RCC 7860 (cell line): ENCODE measurements at places on chromosomes 5 and 9.

DNA sequence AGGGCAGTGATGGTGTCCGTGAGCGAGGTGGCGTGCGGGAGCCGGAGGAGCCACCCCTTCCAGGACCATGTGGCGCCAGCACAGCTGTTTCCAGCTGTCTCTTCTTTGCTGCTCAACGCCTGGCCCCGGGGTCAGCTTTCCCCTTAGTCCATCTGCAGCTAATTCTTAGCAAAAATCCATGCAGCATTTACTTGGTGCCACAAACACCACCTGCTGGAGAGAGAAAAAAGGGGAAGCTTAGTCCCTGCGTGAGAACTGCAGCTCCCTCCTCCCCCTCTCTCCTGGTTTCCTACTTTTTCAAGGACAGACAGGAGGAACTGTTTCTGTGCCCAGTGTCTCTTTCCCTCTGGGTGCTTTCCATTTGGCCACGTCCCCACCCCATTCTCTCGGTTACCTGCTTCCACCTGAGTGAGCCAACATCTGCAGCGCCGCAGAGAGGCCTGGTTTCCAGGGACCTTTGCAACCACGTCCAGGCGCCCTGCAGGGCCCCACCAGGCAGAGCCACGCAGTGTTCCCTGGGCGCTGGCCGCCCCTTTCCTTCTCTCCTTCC lies 3.4 kb downstream of the SLC6A19 start:
- DNase-seq: no peak

- no peak for DNase-seq
These were observed 25.0 kb downstream of the NDFIP1 start for GRCh38 chr5:142133330-142134206.

DNA sequence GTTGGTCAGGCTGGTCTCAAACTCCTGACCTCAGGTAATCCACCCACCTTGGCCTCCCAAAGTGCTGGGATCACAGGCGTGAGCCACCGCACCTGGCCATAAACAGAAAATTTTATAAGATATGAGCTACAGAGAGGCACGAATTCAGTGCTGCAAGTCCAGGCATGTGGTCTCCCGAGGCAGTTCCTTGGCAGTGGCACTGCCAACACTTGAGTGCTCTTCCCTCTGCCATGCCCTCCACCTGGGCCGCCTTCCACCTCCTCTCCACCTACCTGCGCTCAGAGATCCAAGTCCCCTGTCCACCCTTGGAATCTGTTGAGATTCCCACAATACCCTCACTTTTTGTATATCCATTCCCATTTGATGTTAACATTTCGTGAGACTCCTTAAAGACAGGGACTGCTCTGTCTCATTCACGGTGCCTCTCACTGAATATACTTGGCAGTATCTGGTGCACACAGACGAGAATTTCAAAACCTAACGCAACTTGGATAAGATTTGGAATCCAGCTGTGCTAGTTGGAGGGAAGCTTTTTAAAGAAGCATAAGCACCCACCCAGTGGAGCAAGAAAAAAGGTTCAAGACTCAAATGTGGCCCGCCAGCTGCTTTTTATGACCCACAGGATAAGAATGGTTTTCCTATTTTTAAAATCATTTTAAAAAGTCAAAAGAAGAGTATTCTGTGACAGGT lies 68.3 kb downstream of the DCP2 start:
- DNase-seq: no peak

- DNase-seq: peak; percentile 76
These were observed 377.1 kb downstream of the ACTL7B start for GRCh38 chr9:108478431-108479332.

DNA sequence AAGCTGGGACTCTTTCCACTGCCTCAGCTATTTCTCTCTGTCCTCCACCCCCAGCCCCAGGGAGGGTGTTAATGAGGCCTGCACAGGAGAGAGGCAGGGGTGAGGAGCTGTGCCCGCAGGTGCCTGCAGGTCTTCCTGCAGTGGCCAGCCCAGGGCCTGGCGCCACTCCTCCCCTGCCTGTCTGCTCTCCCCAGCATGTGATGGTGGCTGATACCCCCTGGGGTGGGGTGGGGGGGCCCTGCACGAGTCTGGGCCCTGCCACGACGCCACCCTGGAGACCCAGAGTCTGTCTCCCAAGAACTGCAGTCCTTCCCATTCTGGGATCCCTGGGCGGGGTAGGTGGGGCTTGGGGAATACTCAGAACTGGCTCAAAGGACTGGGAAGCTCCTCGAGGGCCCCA lies 166.4 kb upstream of the SMIM23 start:
- DNase-seq: no peak

DNA sequence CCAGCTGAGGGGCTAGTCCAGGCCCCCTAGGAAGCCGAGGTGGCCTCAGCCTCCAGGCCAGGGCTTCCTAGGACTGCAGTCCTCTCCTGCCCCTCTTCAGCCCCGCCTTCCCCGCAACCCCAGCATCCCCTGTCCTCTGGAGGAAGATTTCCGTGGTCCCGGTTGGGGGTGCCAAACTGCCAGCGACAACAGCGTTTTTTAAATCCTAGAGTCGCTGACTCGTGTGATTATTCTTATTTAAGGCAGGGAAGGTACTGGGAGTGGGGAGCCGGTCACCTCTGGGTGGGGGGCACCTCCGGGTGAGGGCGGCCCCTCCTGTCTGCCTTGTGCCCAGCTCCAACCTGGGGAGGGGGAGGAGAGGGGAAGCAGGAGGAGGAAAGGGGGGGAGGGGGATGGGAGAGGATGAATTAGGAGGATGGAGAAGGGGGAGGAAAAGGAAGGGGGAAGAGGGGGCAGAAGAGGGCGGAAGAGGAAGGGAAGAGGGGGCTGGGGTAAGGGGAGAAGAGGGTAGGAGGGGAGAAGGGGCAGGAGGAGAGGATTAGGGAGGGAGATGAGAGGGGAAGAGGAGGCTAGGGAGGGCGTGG lies 173.1 kb upstream of the IER5L start:
- no peak for DNase-seq
